ENCODE measurements at places on chromosomes 6 and 20.

- DNase-seq = no peak
These were observed 33.4 kb upstream of the AAR2 start for GRCh38 chr20:36202891-36203338.

DNA sequence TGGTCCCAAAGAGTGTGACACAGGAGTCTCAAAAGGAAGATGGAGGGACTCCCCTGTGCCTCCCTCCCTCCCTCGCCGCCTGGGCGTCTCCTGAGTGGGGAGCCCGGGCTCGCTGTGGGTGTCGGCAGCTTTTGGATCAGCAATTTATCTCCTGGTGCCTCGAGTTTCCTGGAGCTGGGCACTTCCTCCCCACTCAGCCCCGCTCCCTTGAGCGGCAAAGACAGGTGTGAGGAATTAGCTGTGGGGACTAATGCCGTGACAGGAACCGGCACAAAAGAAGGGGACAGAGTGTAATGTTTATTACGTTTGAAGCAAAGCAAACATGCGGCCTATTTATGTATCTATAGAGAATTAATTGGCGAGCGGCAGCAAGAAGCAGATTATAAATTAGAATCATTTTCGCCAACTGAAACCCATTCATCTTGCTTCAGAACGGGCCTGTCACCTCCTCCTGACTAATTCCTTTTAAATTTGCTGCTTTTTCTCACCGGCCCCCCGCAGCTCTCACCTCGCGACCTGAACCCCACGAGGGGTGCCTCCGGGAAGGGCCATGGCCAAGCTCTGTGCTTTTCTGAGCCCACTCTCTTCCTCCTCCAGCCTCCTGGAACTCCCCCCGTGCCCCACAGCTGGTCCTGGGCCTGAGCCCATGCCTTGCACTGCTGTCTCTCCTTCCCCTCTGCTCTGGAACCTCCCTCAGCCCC, 8.8 kb upstream of the CDH22 start:
- no peak for DNase-seq

DNA sequence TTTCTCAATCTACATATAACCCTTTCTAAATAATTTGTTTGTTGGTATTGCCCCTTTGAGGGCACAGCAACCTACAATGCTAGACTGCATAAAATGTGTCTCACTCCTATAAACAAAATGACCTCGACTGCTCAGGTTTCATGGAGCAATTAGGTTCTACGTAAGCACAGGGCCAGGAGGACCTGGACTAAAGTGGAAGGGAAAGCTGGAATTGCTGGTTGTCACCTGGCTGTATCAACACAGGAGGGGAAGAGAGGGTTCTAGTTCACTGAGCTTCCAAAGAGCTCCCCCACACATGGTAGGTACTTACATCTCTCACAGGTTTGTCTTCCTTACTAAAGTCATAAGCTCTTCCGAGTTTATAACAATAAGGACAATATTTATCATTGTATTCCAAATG, 51.0 kb downstream of the NCOA6 start:
- no peak for DNase-seq

GRCh38 chr20:24581443-24582170, 112.2 kb downstream of the SYNDIG1 start:
- DNase-seq = no peak

- DNase-seq = no peak
These were observed 32.0 kb upstream of the TBC1D22B start for GRCh38 chr6:37225350-37226169.

DNA sequence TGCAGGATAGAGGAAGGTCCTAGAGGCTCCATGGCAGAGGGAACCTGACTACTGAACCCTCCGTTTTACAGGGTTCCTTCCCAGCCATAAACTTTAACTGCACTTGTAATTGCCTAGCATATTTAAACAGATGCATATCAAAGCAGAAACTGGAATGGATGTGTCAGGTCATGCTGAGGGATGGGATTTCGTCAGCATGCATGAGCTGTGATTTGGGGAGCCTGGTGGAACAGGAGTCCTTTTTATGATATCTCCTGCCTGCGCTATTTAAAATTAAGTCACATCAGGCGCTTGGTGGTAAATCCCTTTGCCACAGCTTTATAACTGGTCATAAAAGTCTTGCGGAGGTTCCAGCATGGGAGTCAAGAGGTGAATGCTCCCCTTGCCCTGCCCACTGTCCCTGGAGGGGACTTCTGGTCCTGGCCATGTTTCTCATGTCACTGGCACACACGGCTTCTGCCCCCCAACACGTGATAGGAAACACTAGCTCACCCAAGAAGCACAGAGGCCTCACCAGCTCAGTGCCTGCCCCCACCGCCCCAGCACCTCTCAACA, 26.0 kb upstream of the PCMTD2 start:
- no peak for DNase-seq

- DNase-seq = no peak
These were observed 279.6 kb downstream of the ADGB start for GRCh38 chr6:146878168-146878951.

GRCh38 chr6:19569563-19569962, 267.6 kb upstream of the ID4 start:
- no peak for DNase-seq

DNA sequence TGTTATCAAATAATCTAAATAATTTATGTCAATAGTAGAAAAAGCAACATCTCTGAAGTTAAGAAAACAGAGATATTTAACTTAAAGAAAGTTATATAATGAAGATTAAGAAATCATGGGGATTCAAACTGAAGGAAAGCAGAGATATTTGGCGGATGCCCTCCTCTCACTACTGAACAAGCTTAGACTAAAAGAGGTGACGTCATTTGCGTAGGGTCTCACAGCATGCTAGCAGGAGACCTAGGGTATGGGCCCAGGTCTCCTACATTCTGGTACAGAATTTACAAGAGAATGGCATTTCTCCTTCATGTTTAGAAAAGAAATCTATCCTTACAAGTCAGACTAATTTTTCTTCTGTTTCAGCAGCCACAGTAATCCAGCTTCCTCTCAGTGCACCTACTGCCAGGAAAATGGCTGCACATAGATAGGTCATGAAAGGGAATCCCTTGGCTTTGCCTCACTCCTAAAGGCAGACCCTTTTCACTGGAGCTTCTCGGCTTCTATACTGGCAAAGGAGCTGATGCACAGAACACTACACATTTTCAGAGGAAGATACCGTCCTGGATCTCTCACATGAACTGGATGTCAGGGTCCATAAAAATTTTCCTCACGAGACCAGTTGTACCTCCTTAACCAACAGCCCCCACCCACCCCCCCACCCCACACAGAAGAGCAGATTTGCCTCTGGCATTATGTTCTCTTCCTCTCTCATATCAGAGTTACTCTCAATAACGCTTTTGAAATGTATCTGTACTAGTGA, 41.8 kb upstream of the DST start:
- no peak for DNase-seq

GRCh38 chr6:152124429-152125074, 317.1 kb downstream of the ESR1 start:
- peak; percentile 45 for DNase-seq

- DNase-seq = no peak
These were observed 222.3 kb downstream of the UBE3D start for GRCh38 chr6:82843291-82843885.

- no peak for DNase-seq
These were observed 38.3 kb downstream of the SNX3 start for GRCh38 chr6:108222504-108222903.

DNA sequence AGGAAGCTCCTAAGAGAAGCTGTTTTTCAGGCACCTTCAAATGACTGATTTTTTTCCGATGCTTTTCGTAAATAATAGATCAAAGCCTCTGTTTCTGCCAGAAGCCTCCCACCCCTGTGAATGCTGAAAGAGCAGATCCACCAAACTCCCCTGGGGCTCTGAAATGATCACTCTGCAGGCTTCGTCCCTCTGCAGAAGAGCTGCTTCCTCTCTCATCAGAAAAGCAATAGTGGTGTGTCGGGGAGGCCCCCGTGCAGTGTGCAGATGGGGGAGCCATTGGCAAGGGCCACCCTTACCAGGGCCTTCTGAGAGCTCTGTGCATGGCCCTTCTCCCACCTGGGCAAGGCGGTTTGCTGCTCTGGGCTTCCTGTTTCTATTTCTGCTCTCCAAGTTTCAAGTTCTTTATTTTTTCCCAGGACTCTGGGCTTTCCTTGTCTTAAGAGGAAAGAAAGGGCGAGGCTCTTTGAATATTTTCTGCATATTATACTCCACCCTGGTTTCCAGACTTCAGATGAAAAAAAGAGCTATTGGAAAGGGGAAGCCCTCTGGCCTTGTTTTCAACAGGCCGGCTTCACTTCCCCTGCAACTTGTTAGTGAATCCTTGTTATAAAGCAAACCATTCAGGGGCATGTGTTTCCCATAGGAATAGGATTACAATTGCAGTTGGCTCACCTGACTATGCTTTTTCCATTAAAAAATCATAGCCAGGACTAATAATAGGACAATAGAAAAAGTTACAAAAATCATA, 155.2 kb downstream of the TTLL2 start:
- DNase-seq = no peak

- no peak for DNase-seq
These were observed 8.3 kb downstream of the KIF3B start for GRCh38 chr20:32285621-32286371.

DNA sequence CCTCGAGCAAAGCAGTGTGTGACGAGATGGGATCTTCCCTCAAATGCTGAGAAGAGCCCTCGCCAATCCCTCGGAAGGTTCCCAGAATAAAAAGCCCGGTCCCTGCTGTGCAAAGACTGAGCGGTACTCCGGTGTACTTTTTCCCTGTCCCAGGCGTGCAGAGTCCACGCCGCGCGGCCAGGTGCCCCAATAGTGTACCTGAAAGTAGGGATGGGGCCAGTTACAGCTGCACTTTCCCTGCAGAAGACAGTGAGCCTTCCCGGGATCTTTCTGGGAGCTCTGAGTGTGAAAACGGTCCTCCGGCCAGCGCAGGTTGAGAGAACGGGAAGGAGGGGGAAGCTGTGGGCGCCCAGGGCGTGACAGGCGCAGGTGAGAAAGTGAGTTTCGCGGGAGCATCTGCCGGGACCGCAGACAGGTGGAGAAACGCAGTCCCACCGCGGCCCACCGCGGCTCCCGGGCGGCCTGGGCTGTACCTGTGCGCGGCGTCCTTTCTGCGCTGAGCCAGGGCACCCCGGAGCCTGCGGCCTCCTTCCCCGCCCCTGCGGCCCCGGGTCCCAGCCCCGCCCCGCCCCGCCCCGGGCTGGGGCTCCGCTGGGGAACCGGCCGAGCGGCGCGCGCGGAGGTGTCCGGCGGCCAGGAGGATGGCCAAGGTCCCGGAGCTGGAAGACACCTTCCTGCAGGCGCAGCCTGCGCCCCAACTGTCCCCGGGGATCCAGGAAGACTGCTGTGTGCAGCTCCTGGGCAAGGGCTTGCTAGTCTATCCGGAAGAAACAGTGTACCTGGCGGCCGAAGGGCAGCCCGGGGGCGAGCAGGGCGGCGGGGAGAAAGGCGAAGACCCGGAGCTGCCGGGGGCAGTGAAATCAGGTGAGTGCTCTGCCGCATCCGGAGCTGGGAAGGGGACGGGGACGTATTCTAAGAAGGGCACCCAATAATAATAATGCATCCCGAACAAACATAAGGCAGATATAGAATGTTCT, at the start of gene RFX6:
TSS of gene RFX6 (plus strand) at position 608 of the 977 bp plus-strand sequence. CDS start at position 642, 34 bp downstream.
- DNase-seq = no peak

GRCh38 chr6:148747145-148747470, 278 bp downstream of the UST start:
- DNase-seq = no peak

- DNase-seq = no peak
These were observed 17.9 kb upstream of the CST3 start for GRCh38 chr20:23655491-23656211.

DNA sequence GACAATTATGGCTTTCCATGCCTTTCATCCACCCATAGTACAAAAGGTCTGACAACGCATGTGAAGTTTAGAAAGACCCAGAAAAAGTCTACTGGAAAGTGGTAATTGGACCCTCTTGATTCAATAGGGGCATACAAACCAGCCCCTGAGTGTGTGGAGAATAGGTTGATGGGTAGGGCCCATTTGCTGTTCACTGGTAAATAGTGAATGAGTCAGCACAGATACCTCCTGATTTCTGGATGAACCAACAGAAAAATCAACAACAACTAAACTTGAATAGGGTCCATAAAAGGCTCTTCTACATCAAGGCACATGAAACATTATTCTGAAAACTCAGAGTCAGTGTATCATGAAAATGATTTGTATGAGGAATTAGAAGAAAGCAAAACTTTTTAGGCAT, 235.4 kb upstream of the SLC35B3 start:
- no peak for DNase-seq

GRCh38 chr6:146787876-146788508, 189.2 kb downstream of the ADGB start:
- no peak for DNase-seq

- no peak for DNase-seq
These were observed 204.4 kb upstream of the PMEPA1 start for GRCh38 chr20:57914205-57914604.

DNA sequence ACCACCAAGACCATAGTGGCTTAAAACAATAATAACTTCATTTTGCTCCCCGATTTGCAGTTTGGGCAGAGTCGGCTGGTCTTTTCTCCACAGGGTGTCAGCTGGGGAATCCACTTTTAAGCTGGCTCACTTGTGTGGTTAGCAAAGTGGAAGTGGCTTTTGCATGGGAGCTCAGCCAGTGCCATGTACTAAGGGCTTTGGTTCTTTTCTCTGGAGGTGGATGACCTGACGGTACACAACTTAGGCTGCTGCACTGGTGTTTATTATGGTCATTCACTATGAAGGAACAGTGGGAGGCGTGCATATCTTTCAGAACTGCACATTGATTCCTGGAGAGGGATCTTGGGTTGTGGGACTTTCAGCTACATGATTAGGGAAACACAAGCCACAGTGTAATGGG, 141.0 kb downstream of the OR2B2 start:
- no peak for DNase-seq

DNA sequence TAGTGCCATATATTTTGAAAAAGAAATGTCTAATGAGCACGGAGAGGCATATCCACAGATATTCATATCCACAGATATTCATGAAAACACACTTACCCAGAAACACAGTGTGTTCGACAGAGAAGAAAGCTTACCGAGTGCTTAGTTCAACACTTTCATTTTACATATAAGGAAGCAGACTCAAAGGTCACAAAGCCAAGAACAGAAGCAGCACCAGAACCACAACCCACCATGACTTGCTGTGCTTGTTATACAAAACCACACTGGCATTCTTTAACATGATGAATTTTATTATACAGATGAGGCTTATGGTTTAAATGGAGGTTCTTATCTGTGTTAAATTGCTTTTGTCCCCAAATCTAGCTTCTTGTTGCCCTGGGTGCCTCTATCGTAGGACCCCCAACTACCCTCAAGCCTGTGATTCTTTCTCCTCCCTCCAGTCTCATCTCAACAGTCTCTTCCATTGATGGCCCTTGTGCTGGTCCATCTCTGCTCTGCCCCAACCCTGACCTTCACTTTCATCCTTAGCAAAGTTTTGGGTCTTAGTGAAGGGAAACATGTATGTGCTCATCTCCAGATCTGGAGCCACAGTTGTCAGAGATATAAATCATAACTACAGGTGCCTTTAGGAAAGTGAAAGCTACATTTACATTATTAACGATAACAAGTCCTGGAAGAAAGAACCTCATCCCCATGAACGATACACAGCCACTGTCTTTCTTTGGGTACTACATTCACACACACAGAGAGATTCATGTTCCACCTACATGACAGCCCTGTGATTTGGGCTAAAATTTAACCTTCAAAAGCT, 40.0 kb downstream of the SF3B5 start:
- no peak for DNase-seq

GRCh38 chr20:18984238-18985200, 170.9 kb downstream of the SCP2D1 start:
- no peak for DNase-seq
